ENCODE measurements at places on chromosomes 5 and 9.

DNA sequence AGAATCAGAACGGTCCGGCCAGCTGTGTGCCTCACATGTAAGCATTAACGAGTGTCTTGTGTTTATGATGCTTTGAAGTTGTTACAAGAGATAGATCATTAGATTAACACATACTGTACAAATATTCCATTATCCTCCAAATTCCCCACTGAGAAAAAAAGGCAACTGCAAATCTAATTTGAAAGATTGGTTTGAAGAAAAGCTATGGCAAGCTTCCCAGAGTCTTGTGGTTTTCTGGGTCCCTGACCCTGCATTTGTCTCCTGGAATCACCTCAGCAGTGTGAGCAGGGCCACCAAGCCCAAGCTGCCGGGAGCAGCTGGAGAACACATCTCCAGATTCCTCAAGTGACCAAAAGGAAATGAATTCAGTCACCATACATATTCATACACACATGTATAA is 36.9 kb upstream of the ADAMTS16 start:
- no peak for DNase-seq

DNA sequence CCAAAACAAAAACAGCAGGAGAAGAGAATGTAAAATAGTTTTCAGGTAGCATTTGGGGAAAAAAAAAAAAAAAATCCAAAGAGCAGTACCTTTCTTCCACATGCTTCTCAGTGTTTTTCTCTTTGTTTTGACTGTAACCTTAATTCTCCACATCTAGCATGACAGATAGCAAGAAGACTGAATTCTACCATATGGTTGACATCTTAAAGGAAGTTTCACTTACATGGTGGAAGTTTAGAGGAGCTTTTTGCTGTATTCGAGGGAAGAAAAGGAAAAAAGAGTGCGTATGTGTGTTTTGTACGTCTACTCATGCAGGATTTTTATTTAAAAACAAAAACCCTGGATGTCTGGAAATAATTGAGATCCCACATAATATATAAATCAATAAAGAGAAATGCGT is 604.8 kb downstream of the CCDC171 start:
- DNase-seq = no peak

- no peak for DNase-seq
Observed at GRCh38 chr9:70315389-70315788, 56.6 kb downstream of the SMC5 start.

- DNase-seq = no peak
Observed at GRCh38 chr9:8486095-8486494, 686.5 kb upstream of the DMAC1 start.

GRCh38 chr5:76363352-76364225 is 39.5 kb upstream of the IQGAP2 start:
- peak; percentile 20 for DNase-seq

DNA sequence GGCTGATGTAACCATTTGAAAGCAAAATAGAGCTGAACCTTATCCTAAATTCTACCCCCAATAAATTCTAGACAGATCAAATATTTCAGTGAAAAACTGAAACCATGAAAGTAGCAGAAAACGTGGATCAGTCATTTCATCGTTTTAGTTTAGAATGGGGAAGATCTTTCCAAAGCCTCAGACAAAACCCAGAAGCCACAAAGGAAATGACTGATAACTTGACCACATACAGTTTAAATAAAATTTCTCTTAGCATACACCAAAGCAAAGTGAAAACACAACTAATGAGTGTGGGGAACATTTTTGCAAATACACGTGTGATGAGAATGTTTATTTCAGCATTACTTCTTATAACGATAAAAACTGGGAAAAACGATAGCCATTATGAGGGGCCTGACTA is 284.8 kb downstream of the ADGRV1 start:
- DNase-seq = peak; percentile 39

- no peak for DNase-seq
Observed at GRCh38 chr5:117657541-117657940, 1082.9 kb upstream of the SEMA6A start.

- no peak for DNase-seq
Observed at GRCh38 chr5:43769571-43770355, 166.8 kb downstream of the NNT start.

- DNase-seq = no peak
Observed at GRCh38 chr9:17906176-17906840, 327.4 kb downstream of the SH3GL2 start.
